ENCODE measurements at places on chromosomes 1 and 21. TPM values are rescaled to one million over a fixed set of nuclear protein-coding genes. Genes with fewer than 3 reads are reported as not detected.

DNA sequence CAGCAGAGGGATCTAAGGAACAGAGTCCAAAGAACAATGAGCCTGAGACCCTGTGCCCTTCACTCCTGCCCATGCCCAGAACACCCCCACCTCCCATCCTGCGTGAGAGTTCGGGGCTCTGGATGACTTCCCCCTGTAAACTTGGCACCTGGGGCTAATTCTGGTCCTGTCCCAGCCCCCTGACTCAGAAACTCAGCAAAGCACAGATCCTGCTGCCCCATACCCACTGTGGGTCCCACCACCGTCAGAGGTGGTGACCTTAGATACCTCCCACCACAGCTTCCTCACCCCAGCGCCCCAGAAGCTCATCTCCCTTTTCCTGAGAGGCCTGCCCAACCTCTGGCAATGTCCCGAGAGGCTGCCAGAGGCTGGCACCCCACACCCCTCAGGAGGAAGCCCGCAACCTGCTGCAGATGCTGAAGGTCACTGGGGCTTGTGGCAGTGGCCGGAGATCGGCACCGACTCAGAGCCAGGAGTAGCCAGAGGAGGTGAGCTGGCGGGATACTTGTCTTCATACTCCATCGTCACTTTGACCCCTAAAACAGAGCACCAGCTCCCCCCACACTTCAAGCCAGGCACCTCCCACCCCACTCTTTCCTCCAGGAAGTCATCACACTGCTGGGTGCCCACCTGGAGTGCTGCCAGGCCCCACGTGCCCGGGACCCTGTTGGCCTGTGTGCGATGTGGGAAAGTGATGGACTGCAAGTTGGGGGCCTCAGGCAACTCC, 111.6 kb upstream of the IFFO2 start:
- peak; percentile 53 for DNase-seq

The OR6N1 gene
- polyA plus RNA-seq = not detected

DNA sequence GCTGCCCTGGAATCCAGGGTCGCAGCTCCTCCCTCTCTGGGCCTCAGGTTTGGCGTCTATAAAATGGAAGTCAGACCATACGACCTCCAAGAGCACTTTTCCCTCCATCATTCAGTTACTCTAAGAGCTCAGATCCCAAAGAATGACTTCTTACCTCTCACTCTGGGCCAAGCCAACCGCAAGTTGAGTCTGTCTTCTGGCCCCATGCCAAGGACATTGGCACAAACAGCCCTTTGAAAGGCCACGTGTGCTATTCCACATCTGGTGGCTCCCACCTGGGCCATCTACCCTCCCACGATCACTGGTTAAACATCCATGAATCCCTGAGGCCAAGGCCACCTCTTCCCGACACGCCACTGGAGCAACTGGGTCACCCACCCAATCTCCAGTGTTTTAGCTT, 12.4 kb downstream of the SLC2A7 start:
- DNase-seq = no peak

DNA sequence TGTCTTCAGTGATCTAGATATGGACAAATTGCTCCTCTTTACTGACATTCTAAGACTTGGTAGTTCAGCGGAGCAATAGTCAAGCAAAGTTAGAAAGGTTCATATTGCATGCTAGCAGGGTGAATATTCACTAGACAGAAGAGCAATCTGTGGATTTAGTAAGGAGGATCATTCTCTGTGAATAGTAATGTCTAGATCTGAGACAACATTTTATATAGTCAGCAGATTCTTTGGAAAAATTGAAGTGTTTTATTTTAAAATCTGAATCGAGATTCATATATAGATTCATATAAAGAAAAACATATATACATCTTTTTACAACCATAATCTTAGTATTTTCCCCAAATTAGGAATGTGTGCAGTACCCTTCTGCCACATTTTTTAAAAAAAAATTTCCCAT, 274.5 kb upstream of the BRINP3 start:
- DNase-seq = no peak

The CR1L gene
- polyA plus RNA-seq = not detected

DNA sequence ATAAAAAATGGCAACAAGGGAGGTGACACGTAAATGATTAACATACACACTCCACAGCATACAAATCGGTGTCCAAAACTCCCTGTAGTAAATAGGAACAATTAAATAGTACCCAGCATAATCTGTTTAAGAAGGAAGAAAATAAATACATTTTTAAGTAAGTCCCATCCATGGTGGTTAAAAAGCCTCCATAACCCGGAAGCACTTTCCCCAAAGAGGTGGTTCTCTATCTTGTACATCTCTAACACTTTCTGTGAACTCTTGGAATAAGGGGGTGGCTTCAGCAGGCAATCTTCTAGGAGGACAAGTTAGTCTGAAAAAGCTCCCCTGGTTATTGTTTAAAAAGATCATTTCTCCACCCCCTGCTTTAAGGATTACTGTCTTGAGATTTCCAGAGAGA, 76.9 kb downstream of the PTPN14 start:
- DNase-seq = no peak

DNA sequence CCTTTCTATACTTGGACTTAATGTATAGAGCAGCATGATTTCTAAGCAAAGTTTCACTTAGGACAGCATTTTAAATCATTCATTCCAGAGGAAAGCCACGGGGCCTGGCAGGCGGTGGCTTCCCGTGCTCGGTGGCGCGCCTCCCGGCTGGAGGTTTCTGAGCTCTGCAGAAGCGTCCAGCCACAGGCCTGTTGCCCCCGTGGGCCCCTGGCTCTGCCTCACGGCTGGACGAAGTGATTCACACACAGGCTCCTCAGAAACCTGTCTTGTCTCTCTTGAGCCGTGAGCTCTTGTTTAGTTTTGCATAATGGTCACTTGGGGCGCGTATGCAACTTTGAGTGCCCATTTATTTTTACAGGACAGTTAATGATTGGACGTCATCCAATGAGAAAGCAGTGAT, 22.1 kb upstream of the DIP2A start:
- no peak for DNase-seq

- DNase-seq = no peak
These were observed 92.1 kb upstream of the SLC44A3 start for GRCh38 chr1:94727846-94728715.

GRCh38 chr1:19061343-19061742, 104.9 kb upstream of the IFFO2 start:
- no peak for DNase-seq

The G0S2 gene
- polyA plus RNA-seq = 43.2 TPM

The NHLH1 gene
- polyA plus RNA-seq = 0.16 TPM

DNA sequence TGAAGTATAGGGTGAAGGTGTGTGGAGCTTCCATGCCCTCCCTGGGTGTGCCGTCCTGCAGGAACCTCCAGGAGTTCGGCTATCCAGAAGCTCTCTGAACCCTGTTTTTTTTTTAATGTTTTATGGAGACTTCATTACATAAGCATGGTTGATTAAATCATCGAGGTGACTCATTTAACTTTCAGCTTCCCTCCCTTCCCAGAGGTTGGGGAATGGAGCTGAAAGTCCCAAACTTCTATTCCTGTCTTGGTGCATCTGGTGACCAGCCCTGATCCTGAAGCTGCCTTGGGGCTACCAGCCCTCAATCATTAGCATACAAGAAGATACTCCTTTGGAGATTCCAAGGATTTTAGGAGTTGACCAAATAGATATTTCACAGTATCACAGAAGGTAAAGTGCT, 9.5 kb downstream of the RRP15 start:
- DNase-seq = no peak

- no peak for DNase-seq
These were observed 22.2 kb upstream of the ARHGEF16 start for GRCh38 chr1:3432306-3432705.

- DNase-seq = no peak
These were observed 31.8 kb downstream of the GADD45A start for GRCh38 chr1:67716800-67717199.

- DNase-seq = no peak
These were observed 37.4 kb upstream of the SRRM1 start for GRCh38 chr1:24605534-24606295.

DNA sequence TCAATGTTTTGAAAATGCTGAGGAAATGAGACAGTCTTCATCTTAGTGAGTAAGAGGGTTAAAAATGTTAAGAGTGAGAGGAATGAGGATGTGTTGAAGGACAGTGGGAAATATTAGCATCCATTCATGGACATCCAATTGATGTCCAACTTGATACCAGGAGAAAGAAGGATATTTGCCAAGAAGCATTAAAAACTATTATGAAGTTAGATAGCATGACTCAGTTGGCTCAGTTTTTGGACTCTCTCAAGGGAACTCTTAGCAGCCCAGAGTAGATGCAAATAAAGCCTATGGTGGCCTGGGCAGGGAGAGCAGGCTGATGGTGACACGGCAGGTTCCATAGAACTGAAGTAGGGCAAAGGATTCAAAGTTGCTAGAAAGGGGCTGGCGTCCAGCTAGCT, 171.0 kb downstream of the ZZZ3 start:
- DNase-seq = no peak

- no peak for DNase-seq
These were observed 17.4 kb upstream of the FASLG start for GRCh38 chr1:172641492-172641891.

The S100A2 gene
- 31.4 TPM for polyA plus RNA-seq

DNA sequence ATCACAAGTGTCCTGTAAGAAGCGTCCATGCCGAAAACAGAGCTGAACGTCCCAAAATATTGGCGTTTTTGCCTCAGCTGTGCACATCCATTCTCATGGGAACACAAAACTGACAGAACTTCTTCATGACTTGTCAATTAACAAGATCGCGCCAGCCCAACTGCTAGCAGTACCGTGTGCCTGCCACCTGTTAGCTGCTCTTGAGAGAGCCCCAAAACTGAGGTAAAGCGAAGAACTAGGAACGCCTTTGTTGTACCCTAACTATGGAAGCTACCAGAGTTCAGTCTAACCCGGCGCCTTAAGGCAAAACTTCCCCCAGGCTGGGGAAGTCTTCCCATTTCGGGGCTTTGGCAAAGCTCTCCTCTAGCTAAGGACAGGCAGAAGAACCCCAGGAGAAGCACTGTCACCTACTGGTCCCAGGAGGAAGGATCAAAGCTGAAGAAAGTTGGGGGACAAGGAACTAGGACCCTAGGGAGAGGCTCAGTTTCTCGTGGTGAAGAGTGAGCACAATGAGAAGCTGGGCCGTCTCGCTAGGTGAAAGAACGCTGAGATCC, 719 bp downstream of the EYA3 start:
- DNase-seq = peak; percentile 28

GRCh38 chr1:113980110-113980509, 836 bp downstream of the OLFML3 start:
- DNase-seq = no peak

The IVL gene
- polyA plus RNA-seq = 0.86 TPM

GRCh38 chr1:101653482-101653946, 343.2 kb downstream of the OLFM3 start:
- no peak for DNase-seq

The RSBN1 gene
- 3.9 TPM for polyA plus RNA-seq

GRCh38 chr1:57124768-57125446, 159.1 kb upstream of the C8B start:
- DNase-seq = no peak

GRCh38 chr21:21045518-21045917, 47.3 kb downstream of the NCAM2 start:
- no peak for DNase-seq

DNA sequence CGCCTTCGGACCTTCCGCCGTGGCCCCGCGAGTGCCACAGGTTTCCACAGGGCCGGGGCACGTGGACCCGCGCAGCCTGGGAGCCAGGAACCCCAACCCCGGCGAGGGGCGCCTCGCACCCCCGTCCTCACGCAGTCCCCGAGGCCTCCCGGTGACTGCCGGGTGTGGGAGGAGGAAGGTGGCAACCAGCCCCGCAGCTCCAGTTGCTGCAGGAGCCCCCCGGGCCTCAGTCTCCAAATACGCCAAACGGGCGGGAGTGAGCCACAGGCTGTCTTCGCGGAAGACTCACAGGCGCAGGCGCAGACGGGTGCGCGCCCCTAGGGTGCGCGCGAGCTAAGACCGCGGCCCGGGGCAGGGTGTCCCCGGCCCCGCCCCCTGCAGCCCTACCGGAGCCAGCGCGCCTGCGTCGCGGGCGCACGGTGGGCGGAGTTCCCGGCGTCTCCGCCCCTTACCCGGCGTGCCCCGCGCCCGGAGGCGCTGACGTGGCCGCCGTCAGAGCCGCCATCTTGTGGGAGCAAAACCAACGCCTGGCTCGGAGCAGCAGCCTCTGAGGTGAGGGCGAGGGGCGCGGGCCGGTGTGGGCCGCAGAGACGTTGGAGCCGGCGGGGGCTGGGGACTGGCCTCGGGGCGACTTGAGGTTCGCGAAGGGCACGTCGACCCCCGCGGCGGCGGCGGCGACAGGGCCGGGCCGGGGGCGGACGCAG, at the start of gene ARF1:
Gene ARF1, plus strand, starts transcription at position 495 of the 704 bp plus-strand sequence. CDS start 14,407 bp downstream, outside the sequence.
- peak; percentile 100 for DNase-seq

GRCh38 chr1:61231795-61232194, 149.4 kb downstream of the NFIA start:
- no peak for DNase-seq

DNA sequence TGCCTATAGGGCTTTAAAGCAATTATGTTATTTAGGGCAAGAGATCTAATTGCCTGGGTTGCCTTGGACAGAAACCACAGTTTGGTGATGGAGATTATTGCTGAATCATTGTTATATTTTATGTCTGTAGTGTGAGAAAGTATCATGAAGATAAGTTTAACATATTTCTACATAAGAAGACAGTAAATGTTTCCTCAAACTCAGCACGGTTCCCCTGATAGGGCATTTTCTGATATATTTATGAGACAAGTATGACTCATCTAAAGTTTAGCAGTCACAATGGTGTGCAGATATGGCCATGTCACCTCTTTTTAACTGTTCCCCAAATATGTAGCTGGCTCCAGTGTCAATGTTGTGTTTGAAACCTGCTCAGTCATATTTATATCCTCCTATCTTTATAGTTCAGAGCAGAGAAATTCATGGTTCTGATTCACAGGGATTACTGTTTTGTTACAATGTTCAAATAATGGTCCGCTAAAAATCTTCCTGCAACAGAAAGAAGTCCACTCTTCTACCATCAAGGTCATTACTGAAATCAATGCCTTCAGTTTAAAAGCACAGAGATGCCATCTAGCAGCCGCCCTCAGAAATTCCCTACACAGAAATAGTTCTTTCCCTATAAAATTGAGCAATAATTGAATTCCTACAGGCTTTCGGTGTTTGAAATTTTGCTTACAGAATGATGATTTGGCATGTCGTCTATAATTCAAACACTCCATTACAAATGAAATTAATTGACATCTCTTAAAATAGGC, 3.7 kb downstream of the OLFM3 start:
- DNase-seq = no peak

GRCh38 chr1:9473032-9473807, 66.0 kb upstream of the SLC25A33 start:
- DNase-seq = peak; percentile 31

The RGL1 gene
- 10.7 TPM for polyA plus RNA-seq

DNA sequence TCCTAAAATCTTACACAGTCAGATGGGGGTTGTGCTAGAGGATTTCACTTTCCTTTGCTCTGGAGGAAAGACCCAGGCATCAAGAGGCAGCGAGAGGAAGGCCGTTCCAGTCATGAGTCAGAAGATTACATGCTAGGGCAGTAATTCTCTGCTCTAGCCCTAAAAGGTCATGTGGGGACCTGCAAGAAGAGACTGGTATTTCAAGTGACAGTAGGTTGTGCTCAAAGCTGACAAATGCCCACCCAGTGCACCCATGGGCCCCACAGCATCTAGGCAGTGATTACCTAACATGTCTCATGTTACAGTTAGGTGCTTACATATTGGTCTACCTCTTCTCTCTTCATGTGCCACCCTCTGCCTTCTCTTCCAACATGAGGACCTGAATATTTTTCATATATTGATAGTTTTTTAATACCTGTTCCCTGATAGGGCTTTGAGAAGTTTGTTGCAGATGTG, 99.7 kb upstream of the BEND5 start:
- DNase-seq = no peak

GRCh38 chr1:94048413-94049164, 72.4 kb downstream of the ABCA4 start:
- DNase-seq = no peak

All from SK-N-SH (cell line).